SHP77 treated with DMSO at 0.1 percent for 48 hours (cell line): ENCODE measurements at places on chromosomes 1 and 21.

DNA sequence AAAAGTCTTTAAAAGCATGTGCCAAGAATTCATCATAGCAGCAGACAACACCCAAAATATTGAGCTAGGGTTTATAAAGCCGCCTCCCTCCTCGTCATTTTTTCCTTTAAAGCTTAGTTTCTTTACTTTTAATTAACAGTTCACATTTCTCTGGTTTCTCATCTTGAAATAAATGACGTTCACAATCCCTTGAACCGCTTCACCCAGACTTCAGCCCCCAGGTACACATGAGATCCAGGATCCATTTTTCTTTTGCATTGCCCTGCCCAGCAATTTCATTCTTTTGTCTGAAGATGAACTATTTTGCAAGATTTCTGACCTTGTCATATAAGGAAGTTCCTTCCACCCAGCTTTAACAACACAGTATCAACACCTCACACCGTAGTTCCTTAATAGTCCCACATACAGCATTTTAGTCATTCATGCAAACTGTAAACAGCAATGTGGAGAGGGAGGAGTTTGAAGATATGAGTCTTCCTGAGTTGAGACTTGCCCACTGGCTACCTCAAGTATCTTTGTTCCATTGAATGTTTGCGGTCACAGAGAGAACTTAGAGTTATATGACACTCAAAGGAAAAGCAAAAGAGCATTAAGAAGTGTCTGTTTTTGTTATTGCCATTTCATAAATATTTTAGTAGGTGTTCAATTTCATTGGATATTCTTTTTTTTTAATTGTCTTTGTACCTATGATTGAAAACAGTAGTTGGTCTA is 35.3 kb upstream of the CACYBP start:
- no peak for DNase-seq

- DNase-seq = no peak
Observed at GRCh38 chr1:67126111-67126746, 8.5 kb downstream of the C1orf141 start.

- DNase-seq = peak; percentile 18
Observed at GRCh38 chr21:25283720-25284119, 323.6 kb downstream of the MRPL39 start.

GRCh38 chr1:159229896-159230295 is 25.2 kb downstream of the ACKR1 start:
- no peak for DNase-seq

DNA sequence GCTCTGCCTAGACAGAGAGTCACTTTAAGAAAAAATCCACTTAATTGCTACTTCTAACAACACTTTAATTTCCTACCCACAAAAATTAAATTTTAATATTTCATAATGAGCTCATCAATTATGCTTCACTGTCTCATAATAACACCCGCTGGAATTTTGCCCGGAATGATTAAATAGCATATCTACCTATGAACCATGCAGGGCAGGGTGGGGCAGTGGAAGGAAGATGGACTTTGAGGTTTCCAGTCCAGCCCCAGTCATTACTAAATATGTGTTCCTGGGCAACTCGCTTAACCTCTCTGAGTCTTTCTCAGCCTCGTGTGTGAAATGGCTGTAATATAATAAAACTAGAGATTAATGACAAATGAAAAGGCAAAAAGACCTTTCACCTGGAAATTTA is 32.8 kb upstream of the SLC45A1 start:
- no peak for DNase-seq
